ENCODE measurements at places on chromosomes 16 and 17. TPM values are rescaled to one million over a fixed set of nuclear protein-coding genes. Genes with fewer than 3 reads are reported as not detected.

The NACA2 gene
- not detected for total RNA-seq

DNA sequence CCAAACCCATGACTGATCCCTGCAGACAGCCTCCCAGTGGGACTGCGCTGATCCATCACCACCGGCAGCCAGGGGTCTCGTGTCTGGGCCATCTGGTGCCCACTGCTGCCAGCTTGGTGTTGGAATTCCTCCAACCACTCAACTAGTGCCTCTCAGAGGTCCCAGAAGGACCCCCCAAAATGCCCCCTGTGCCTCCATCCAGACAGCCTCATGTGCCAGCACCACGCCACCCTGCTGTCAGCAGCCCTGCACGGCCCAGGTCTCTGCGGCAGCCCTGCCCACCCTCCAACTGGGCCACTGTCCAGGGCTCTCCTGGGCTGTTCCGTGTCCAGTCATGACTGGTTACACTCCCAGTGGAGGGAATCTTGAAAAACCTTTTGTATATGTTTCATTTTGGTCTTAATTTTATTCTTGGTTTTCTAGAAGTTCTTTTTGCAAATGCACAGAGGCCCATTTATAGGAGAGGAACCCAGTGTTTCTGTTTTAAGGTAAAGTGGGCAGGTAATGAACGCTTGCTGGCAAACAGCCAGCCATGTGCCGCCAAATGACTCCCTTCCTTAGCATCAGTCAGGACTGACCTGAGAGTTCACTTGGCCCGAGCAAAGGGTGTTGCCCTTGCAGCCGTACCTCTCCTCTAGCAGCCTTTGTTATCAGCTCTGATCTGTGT lies 34.6 kb downstream of the GRIN2C start:
- no peak for DNase-seq

GRCh38 chr17:75131278-75132017 lies at the start of gene NT5C:
Gene NT5C, minus strand, starts transcription at chr17:75131742. Its CDS starts 35 bp downstream, at chr17:75131707.
- DNase-seq: peak; percentile 94

The KLHL10 gene
- total RNA-seq: 0.36 TPM

- DNase-seq: no peak
Measured at GRCh38 chr17:70365091-70365583, 195.8 kb downstream of the KCNJ2 start.

GRCh38 chr16:55271945-55272513 lies 52.0 kb upstream of the IRX6 start:
- DNase-seq: no peak

The SLC35G6 gene
- total RNA-seq: not detected

DNA sequence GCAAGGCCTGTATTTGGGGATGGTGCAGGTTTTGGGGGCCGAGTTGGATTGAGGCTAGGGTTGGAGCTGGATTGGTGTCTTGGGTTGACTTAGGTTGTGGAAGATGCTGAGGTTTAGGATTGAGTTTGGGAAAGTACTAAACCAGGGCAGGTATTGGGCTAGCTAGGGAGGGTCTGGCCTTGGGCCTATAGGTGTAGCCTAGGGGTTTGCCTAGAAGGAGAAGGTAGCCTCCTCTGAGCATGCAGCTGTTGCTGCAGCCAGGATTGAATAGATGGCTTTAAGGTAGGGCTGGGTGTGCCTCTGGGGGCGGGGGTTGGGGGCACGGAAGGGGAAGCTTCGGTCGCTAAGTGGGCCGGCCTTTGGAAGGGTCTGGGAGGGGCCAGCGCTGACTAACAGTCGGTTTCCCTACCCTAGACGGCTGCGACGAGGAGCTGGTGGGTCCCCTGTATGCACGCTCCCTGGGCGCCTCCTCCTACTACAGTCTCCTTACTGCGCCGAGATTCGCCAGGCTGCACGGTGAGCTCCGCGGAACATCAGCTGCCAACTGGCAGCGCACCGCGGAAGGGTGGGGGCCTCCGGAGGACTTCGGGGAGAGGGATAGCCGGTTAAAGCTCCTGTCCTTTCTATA lies 1.2 kb downstream of the CNTNAP1 start:
- no peak for DNase-seq

DNA sequence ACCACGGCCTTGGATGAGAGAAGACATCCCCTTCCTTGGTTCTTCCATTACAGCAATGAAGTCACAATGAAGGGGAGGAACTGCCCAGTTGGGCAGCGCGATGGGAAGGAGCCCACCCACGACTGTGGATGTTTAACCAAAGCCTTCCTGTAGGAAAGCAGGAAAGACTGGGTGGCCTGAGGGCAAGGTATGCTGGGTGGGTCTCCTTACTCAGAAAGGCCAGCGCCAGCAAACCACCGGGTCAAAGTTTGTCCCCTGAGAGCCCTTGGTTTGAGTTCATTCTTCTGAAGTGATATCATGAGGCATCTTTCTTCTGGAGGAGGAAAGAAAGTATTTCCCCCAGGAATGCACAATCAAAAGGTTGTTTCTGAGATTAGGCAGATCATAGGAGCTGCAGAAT lies 105.2 kb downstream of the C16orf95 start:
- DNase-seq: no peak

DNA sequence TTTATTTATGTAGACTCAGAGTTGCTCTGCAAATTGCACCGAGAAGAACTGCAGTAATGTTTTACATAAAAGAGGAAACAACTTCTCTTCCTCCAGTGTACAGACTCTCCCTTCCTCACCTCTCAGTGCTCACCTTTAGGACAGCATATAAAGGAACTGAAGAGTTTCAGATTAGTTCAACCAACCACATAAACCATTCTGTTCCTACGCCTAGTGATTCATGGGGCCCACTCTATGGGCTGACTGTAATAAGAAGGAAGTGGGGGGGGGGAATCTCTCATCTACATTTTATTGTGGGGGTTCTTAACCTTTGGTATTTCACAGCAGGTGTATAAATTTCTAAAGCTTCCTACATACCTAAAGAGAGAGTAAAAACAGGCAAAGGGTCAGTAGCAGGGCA lies 18.3 kb downstream of the ZSWIM7 start:
- no peak for DNase-seq

- no peak for DNase-seq
Measured at GRCh38 chr17:65208717-65209116, 71.5 kb downstream of the RGS9 start.

- DNase-seq: no peak
Measured at GRCh38 chr17:44024271-44024663, 9.5 kb upstream of the TMEM101 start.

The FNDC8 gene
- total RNA-seq: not detected

- no peak for DNase-seq
Measured at GRCh38 chr16:66976746-66977145, 11.6 kb upstream of the CES4A start.

GRCh38 chr16:67036323-67036741 lies 7.4 kb downstream of the CBFB start:
- DNase-seq: no peak

The GPRC5B gene
- 10.3 TPM for total RNA-seq

The FBXW10 gene
- total RNA-seq: 0.12 TPM

GRCh38 chr17:8875957-8876356 lies 8.5 kb upstream of the PIK3R6 start:
- DNase-seq: no peak

GRCh38 chr16:87002717-87003413 lies 314.3 kb downstream of the C16orf95 start:
- DNase-seq: no peak

- no peak for DNase-seq
Measured at GRCh38 chr16:82993926-82994325, 367.2 kb downstream of the CDH13 start.

DNA sequence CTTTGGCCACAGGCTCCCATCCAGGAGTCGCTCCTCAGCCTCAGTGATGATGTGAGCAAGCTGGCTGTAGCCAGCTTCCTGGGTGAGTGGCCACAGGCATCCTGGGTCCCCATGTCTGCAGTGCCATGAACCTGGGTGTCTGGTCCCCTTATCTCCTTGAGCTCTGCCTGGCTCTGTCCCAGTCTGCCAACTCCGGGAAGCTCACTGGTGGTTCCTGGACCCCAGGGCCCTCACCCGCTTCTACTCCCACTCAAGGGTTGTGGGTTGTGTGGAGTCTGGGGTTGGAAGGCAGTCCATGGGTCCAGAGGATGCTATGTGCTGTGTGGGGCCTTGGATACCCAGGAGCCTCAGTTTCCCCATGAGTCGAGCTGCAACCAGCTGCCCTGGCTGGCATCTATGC lies 11.7 kb upstream of the SMIM5 start:
- no peak for DNase-seq

The SLC9A5 gene
- 1.7 TPM for total RNA-seq

The PRSS33 gene
- total RNA-seq: not detected

The CCR7 gene
- total RNA-seq: 0.62 TPM

DNA sequence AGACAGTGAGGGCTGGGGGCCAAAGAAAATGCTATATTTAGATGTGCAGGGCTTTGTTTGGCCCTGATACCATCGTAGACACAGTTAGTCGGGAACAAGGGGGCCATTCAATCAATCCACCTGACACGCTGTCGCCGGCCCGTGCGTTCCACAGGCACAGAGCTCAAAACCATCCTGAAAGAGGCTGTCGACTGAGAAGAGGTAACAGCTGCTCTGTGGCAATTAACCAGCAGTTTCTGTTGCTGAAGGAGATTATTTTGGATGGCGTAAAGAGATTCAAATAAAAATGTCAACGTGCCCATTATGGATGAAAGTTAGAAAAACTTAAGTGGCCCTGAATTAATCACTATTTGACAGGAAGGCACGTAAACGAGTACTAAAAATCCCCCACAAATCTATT lies 276.2 kb upstream of the IRX5 start:
- no peak for DNase-seq

The TUBG2 gene
- 23.4 TPM for total RNA-seq
